SIG-M5 (cell line): ENCODE measurements at places on chromosomes 7 and 10.

- no peak for DNase-seq
Observed at GRCh38 chr7:87598234-87599009, 2.3 kb downstream of the ABCB1 start.

DNA sequence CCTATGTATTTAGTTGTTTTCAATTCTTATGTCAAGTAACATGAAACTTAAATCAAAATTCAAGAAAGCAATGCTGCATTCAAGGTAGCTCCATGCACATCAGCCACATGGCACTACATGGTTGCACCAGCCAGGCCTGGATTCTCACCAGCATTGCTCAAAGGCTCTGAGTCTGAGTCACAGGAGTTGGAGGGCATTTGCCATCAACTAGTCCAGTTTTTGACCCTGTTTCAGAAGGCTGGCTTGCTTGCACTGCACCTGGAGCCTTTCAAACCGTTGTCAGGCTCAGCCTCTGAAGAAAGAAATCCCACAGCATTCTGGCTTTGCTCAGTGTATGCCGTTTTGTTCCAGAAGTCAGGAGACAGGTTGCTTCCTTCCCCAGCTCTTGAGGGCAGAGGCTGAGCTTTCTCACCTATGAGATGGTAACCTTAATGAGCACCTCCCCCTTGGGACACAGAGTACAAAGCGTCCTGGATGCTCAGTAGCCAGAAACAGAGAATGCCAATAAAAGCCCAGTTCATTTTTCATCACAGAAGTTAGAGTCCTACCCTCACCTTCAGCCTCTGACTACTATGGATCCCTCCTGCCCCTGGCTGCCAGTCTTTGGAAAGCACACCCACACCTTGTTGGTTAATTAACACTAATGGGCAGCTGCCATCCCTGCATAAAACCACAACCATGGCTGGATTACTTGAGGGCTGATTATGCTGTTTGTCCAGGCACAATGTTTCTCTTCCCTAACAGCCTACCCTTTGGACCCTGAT lies 288.4 kb upstream of the LRRTM3 start:
- no peak for DNase-seq

DNA sequence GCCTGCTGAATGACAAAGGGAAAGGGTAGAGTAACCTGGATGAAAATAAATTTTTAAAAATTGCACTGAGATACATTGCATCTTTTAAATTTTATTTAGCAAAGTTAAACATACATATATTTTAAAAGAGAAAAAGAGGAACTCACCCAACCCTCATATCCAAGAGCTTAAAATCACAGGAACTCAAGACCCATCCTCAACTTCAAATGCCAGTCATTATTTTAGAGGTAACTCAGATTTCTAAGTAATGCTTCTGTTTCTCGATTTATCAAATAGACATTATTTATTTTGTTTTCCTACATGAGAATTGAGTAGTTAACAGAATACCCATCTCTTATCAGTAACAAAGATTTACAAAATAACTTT lies 32.4 kb upstream of the KMT2E start:
- DNase-seq = no peak

DNA sequence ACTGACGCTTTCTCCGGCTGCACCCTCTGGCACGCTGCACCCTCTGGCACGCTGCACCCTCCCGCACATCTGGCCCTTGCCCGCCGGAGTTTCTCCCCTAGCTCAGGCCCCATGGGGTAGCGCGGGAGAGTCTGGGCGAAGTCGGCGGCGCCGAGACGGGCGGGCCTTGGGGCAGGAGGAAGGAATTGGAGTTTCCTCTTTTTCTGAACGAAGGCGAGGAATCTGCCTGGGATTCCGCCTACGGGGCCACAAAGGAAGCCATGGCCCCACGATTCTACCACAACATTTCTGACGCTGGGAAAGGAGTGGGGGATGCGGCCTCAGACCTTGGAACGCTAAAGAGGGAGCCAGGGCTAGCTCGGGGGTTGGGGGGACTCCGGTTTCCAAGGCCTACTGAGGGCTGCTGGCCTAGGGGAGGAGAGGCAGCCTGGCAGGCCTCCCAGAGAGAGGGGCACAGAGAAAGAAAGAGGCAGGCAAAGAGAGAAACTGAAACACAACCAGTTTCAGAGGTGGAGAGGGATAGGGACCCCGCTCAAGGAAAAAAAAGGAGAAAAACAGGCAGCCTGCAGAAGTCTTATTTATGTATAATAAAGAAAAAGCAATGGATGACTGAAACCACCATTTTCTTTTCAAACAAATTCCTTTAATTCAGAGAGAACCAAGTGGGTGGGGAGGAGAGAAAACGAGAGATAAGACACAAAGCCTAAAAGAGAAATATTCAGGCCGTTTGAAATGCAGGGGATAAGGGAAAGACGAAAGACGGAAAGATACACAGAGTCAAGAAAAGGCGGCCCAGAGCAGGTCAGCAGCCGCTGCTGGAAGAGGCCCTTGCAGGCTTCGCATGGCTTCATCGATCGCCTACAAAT lies 4.3 kb downstream of the TLX1 start:
- no peak for DNase-seq

DNA sequence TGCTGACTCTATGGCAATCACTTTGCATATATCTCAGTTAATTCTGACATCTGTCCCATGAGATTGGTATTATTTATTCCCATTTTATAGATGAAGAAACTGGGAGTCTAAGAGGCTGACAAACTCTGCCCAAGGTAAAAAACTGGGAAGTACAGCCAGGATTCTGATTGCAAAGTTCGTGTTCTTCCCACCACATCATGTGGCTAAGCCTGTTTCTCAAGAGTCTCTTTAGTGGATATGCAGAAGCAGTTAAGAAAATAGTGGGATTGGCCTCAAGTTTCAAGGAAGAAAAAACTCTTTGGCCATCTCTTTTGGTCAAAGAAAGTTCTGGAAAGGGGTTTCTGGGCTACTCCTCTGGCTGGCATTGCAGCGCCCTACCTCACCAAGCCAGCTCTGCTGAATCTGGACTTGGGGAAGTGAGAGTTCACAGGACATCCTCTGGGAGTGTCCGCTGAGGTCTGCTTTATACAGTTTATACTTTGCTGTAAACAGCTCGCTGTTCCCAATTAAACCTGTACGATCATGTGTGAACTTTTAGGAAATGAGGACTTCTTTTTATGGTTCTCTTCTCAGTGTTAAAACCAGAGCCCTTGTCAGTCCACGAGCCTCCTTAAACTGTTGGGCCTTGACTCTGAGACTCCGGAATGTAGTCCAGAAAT lies 12.2 kb upstream of the BMPR1A start:
- DNase-seq = no peak

DNA sequence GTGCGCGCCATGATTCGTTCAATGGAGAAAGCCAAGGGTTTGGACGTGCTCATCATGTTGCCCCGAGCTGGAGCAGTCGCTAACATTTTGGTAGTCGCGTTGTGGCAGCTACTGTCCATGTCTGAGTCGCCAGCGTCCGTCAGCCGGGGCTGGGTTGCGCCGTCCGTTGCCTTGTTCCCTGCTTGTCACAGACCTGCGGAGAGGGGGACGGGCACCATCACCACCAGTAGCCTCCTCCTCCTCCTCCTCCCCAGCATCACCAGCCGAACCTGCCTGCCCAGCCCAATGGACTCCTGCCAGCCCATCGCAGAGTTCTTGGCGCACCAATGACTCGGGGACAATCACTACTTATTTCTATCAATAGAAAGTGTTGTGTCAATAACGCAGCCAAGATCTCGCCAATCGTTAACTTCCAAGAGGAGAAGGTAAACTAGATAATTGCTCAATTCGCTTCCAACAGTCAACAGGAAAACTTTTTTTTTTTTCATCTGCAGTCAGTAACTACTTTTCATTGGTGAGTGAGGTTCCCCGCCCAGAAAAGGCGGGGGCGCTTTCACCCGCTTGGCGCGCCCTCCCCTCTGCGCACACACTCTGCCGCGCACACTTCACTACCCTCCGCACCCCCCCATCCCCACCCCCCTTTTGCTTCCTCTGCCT lies at the start of gene FEZF1:
Gene FEZF1 (minus strand): TSS at position 432 of the 657 bp plus-strand sequence. CDS start 313 bp downstream, at position 119.
- no peak for DNase-seq

DNA sequence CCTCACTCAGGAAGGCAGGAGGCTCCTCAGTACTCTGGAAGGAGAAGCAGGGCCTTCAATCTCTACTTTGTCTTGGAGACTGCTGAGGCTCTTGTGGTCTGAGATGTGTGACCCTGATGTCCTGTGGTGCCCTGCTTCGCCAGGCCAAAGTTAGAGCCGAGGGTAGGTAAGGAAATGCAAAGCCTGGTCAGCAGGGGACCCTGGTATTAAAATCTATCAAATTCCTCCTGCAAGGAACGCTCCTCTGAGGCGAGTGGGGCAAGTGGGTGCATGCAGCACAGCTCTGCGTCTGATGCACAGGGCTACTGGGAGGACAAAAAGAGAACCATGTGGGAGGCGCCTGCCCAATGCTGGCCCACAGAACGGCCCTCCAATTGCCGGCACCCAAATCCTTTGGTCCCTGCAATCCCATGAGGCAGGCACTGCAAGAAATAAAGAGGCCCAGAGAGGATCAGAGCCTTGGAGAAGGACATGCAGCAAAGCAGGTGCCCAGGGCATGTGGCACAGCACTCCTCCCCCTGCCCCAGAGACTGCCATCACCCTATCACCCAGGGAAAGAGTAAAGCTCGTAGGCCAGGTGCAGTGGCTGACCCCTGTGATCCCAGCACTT lies 23.1 kb upstream of the ZMIZ1 start:
- no peak for DNase-seq

GRCh38 chr10:130003787-130004613 lies 39.9 kb upstream of the EBF3 start:
- DNase-seq = no peak

DNA sequence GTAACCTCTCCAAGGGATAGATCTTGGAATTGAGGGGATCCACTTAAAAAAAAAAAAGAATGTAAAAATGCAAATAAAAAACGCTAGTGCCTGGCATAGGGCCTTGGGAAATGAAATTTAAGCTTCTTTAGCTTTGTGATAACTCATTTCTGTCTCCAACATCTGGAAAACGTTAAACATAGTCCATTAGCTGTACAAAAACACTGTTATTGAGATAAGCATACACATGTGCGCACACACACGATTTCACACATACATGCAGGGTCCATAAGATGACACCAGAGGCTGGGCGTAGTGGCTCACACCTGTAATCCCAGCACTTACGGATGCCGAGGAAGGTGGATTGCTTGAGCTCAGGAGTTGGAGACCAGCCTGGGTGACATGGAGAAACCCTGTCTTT lies 13.7 kb upstream of the CUL2 start:
- no peak for DNase-seq

DNA sequence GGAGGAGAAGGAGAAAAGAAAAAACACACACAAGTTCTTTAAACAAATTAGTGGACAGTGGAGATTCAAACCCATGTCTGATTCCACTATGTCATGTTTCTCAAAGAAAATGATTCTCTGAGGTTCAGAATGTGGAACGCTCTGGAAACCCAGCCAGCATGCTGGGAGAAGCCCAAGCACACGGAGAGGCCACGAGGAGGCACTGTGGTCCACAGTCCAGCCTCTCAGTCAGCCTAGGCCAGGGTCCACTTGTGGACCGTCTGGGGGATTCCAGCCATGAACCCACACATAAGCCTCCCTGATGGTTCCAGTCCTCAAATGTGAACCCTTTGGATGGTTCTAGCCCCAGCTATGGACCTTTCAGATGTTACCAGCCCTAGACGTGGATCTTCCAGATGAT lies 73.4 kb downstream of the CAV1 start:
- no peak for DNase-seq

DNA sequence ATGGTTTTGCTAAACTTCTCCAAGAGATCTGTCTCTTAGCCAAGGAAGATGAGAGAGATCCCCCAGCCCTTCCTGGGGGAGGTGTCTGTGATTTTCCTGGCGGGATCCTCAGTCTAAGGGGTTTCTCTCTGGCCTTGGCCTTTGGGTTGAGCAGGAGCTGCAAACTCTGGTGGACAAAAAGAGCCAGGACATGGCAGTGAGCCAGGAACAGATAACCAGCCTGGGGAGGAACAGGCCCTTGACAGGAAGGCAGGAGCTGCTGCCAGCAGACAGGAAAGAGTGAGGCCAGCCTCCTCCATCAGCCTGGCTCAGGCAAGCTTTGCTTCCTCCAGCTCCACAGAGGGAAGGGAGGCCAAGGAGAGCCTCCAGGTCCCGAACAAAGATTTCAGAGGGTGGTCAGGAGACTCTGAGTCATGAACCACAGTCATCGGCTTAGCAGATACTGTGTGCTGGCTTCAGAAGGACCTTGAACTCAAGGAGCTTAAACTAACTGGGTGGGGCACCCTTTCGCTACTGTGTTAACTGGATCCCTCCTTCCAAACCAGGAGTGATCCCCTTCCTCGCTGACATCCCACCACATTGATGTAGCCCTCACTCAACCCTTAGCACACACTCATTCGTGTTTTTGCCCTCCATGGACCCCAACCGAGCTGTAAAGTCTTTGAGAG lies 34.7 kb downstream of the DDIT4 start:
- DNase-seq = no peak
